ENCODE measurements at places on chromosomes 6 and 20. TPM values are rescaled to one million over a fixed set of nuclear protein-coding genes. Genes with fewer than 3 reads are reported as not detected.

Gene PRKN
- total RNA-seq = 6.2 TPM

Gene RSPO3
- not detected for total RNA-seq

Gene CST5
- total RNA-seq = not detected

Gene CTCFL
- not detected for total RNA-seq

Gene OR12D1
- total RNA-seq = not detected

GRCh38 chr20:4787069-4787468 lies 65.4 kb downstream of the PRND start:
- H3K4me1 ChIP-seq = peaks cover 6% of the 10 kb centered on the region
- no peaks in the 10 kb centered on the region for H3K27me3 ChIP-seq
- H3K4me3 ChIP-seq = no peak overlapping the region
- H3K27ac ChIP-seq = no peak overlapping the region
- DNase-seq = no peak

- H3K27me3 ChIP-seq = no peaks in the 10 kb centered on the region
- H3K36me3 ChIP-seq = no peaks in the 10 kb centered on the region
- H3K27ac ChIP-seq = no peak overlapping the region
- H3K4me1 ChIP-seq = no peaks in the 10 kb centered on the region
- no peak overlapping the region for H3K4me3 ChIP-seq
Observed at GRCh38 chr6:96094077-96094476, 78.3 kb downstream of the FUT9 start.

DNA sequence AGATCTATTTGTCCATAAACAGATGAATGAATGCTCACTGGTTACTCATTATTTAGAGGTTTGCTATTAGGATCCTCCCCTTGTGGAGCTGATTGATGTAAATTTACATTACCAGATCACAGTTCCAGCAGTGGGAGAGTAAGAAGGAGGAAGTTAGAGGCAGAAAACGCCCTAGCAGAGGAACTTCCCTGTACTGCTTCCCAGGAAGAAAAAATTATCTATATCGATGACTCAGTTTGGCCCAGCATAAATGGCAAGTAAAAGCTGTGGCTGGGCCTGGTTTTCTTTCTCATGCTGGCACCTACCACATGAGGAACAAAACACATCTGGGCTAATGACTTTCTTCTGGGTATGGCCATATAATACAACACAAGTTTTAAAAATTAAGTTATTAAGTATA lies 35.7 kb downstream of the DNAAF9 start:
- no peaks in the 10 kb centered on the region for H3K4me1 ChIP-seq
- H3K4me3 ChIP-seq = no peak overlapping the region
- DNase-seq = no peak
- H3K27me3 ChIP-seq = no peaks in the 10 kb centered on the region
- H3K27ac ChIP-seq = no peak overlapping the region
- peaks cover 4% of the 10 kb centered on the region for H3K36me3 ChIP-seq

DNA sequence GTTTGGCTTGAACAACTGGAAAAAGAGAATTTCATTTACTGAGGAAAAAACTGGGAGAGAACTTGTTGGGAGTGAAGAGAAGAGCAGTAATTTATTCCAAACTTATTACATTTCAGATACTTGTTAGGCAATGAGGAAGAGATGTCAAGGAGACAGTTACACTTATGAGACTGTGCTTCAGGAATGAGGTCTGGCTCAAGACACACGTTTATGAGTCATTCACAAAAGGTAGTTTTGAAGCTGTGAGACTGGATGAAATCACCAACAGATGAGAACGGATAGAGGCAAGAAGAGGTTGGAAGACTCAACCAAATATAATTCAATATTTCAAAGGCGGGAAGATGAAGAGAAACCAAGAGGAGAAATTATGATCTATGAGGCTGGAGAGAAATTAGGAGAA lies 70.6 kb upstream of the DEFB112 start:
- H3K27ac ChIP-seq = no peak overlapping the region
- H3K27me3 ChIP-seq = no peaks in the 10 kb centered on the region
- no peak for DNase-seq
- H3K4me3 ChIP-seq = no peak overlapping the region
- H3K4me1 ChIP-seq = no peaks in the 10 kb centered on the region

DNA sequence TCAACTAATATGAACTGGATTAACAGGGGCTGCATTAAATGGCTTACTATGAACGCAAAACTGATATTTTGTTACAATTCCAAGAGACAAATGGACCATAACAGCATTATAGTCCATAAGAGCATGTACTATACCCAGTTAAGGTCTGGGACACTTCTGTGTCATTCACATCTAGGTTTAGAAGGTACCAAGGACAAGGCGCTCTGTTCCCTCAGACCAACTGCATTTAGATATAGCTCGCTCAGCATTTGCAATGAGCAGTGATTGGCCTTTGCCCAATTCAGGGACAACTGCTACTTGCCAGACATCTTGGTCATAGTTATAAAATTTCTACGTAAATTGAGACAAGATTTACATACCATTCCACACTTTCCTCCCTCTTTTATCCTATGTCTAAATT lies 132.4 kb downstream of the HS3ST5 start:
- H3K36me3 ChIP-seq = no peaks in the 10 kb centered on the region
- H3K4me3 ChIP-seq = no peak overlapping the region
- H3K27ac ChIP-seq = no peak overlapping the region
- H3K27me3 ChIP-seq = no peaks in the 10 kb centered on the region
- no peak for DNase-seq
- H3K4me1 ChIP-seq = no peaks in the 10 kb centered on the region

GRCh38 chr6:114998492-114998891 lies 655.7 kb upstream of the HS3ST5 start:
- no peaks in the 10 kb centered on the region for H3K27me3 ChIP-seq
- no peak overlapping the region for H3K27ac ChIP-seq
- peak overlapping the region; percentile 50 for H3K4me3 ChIP-seq
- no peaks in the 10 kb centered on the region for H3K4me1 ChIP-seq

GRCh38 chr20:34557936-34558319 lies 590 bp upstream of the MAP1LC3A start:
- peak overlapping the region; percentile 94 for H3K4me3 ChIP-seq
- no peaks in the 10 kb centered on the region for H3K27me3 ChIP-seq
- DNase-seq = no peak
- peak overlapping the region; percentile 86 for H3K27ac ChIP-seq

GRCh38 chr6:114649298-114649697 lies 306.5 kb upstream of the HS3ST5 start:
- H3K4me3 ChIP-seq = no peak overlapping the region
- H3K27me3 ChIP-seq = no peaks in the 10 kb centered on the region
- no peak overlapping the region for H3K27ac ChIP-seq
- no peaks in the 10 kb centered on the region for H3K36me3 ChIP-seq
- no peaks in the 10 kb centered on the region for H3K4me1 ChIP-seq

DNA sequence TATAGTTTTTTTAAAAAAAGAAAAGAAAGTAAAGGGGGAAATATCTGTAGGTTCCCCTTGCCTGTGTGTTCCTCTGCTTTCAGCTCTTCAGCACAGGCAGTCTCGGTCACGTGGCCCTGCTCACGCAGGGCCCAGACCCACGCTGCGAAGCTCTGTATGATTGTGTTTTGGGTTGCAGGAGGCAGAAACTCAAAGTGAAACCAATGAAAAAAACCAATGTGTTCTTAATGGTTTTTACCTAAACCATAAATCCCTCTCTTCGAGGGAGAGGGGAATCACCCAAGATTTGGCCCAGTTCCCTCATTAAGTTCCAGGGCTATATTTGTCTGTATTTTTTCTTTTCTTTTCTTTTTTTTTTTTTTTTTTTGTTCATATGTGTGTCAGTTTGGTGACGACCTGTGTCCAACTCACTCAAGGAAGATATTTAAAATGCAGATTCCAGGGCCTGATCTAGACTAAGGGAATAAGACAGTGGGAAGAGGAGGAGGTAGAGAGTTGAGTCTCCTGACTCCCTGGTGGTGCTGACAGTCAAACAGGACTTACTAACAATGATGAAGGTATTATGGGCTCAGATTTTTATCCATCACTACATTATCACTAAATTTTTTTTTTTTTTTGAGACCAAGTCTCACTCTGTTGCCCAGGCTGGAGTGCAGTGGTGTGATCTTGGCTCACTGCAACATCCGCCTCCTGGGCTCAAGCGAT lies 33.8 kb upstream of the RREB1 start:
- H3K27ac ChIP-seq = peak overlapping the region; percentile 43
- no peaks in the 10 kb centered on the region for H3K27me3 ChIP-seq
- H3K36me3 ChIP-seq = no peaks in the 10 kb centered on the region
- H3K4me1 ChIP-seq = peaks cover 17% of the 10 kb centered on the region
- H3K4me3 ChIP-seq = peak overlapping the region; percentile 21

DNA sequence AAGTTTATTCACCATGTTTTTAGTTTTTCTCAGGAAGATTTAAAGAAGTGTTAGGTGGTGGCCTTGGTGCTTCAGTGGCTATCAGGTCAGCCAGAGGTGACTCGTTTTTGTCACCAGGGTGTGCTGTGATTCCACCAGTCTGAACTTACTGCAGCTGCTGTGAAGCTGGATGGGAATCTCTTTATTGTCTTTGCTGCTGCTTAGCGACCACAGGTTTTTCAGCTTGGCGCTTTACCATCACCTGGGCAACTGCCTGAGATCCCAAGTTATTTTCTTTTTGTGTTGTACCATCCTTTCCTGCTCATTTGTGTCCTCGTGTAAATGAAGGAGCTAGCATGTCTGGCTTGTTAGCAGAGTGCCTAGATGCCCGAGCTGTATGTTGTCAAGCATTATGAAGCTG lies 146.9 kb downstream of the MACROD2 start:
- no peak overlapping the region for H3K4me3 ChIP-seq
- peaks cover 3% of the 10 kb centered on the region for H3K27me3 ChIP-seq
- H3K36me3 ChIP-seq = no peaks in the 10 kb centered on the region
- DNase-seq = peak; percentile 4
- no peaks in the 10 kb centered on the region for H3K4me1 ChIP-seq

DNA sequence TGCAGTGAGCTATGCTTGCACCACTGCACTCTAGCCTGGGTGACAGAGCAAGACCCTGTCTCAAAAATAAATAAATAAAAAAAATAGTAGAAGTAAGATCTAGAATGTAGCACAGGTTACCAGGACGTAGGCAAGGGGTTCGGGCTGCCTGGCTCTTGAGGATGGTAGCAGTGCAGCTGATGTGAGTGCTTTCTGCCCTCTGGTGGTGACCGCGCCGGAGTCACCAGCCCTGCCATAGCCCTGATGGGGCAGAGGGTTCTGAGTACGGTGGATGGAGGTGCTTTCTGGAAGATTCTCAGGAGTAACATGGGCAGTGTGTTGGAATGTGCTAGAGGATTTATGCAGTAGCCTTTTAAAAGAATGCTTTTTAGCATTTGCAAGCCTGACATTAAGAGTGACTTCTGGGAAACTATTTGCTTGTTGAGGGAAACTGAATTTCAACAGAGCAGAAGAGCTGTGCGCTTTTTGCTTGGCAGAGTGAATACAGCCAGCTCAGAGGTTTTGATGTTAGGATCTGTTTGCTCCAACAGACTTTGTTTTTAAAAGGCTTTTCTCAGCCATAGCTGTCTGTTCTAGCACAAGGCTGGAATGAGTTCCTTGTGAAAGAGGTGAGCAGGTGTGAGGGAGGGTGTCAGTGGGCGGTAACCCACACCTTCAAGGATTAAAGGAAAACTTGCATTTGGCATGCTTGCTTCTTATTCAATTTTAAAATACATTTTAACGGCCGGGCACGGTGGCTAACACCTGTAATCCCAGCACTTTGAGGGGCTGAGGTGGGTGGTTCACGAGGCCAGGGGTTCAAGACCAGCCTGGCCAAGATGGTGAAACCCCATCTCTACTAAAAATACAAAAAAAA lies 65.9 kb downstream of the PTPN1 start:
- H3K4me1 ChIP-seq = peaks cover 18% of the 10 kb centered on the region
- H3K27me3 ChIP-seq = no peaks in the 10 kb centered on the region
- H3K4me3 ChIP-seq = no peak overlapping the region
- no peak overlapping the region for H3K27ac ChIP-seq
- peaks cover 10% of the 10 kb centered on the region for H3K36me3 ChIP-seq

GRCh38 chr6:44423306-44423705 lies 35.8 kb downstream of the CDC5L start:
- no peak for DNase-seq
- H3K4me1 ChIP-seq = no peaks in the 10 kb centered on the region
- no peaks in the 10 kb centered on the region for H3K27me3 ChIP-seq
- peaks cover 83% of the 10 kb centered on the region for H3K36me3 ChIP-seq

DNA sequence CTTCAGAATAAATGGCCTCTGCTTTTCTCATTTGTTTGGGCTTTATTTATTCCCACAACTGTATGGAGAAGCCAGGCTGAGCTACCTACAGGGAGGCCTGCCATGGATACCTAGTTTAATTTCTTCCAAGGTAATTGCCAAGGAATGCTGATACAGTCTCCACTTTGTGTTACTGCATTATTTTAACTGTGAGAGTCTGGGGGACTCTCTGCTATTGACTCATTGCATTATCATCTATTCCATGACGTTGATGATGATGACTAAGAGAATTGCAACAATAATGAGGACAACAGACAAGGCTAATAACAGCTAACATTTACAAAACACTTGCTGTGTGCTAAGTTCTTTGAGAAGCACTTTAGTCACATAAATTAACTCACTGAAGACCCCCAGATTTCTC lies 88.3 kb upstream of the COL21A1 start:
- H3K36me3 ChIP-seq = no peaks in the 10 kb centered on the region
- H3K27me3 ChIP-seq = no peaks in the 10 kb centered on the region
- no peak overlapping the region for H3K27ac ChIP-seq
- DNase-seq = no peak
- H3K4me1 ChIP-seq = no peaks in the 10 kb centered on the region

GRCh38 chr6:129236001-129236517 lies 353.1 kb downstream of the LAMA2 start:
- peaks cover 18% of the 10 kb centered on the region for H3K4me1 ChIP-seq
- H3K27me3 ChIP-seq = no peaks in the 10 kb centered on the region
- no peak for DNase-seq

DNA sequence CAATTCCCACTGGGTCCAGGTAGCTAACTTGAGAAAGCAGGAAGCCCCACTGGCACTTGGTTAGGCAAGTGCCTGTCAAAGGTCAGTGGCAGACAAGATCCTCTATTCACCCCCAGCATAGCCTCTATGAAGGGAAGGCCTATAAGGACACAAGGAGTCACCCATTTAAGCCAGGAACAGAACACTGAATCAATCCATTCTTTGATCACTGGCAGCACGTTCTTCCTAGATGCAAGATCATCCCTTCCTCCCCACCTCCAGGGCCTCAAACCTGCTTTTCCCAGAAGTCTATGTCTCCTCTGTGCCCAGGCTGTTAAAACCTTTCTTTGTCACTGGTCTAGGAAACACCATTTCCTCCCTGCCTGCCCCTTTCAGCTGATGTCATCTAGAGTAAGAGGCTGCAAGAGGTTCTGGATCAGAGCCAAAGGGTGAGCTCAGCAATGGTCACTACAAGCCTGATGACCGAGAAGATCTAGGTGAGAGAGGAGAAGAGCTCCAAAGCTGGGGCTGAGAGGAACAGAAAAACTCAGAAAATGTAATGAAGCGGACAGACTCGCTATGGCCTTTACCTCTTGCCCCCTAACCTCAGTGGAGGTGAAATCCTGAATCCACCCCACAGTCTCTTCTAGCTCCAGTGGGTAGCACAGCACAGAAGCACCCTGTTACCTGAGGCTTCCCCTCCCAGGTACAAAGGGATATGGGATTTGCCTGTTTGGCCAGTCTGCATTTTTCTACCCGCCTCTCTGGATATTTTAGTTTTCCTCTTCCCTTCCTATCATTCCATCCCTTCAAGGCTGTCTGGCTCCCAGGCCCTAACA lies 1.8 kb downstream of the GTPBP2 start:
- peaks cover 22% of the 10 kb centered on the region for H3K4me1 ChIP-seq
- no peak for DNase-seq
- no peak overlapping the region for H3K4me3 ChIP-seq
- H3K27me3 ChIP-seq = no peaks in the 10 kb centered on the region
- no peaks in the 10 kb centered on the region for H3K36me3 ChIP-seq

GRCh38 chr20:54606380-54606779 lies 131.0 kb downstream of the DOK5 start:
- H3K27me3 ChIP-seq = no peaks in the 10 kb centered on the region
- DNase-seq = peak; percentile 21
- H3K36me3 ChIP-seq = no peaks in the 10 kb centered on the region
- no peak overlapping the region for H3K4me3 ChIP-seq

All from B cell (primary cell).